ENCODE measurements at places on chromosomes 2 and 18.

- peak; percentile 70 for DNase-seq
These were observed 90.1 kb upstream of the TGFA start for GRCh38 chr2:70643715-70644114.

GRCh38 chr2:9681427-9681817 is 50.6 kb upstream of the YWHAQ start:
- DNase-seq = no peak

GRCh38 chr2:64765160-64765805 is 111.6 kb upstream of the SERTAD2 start:
- DNase-seq = no peak

DNA sequence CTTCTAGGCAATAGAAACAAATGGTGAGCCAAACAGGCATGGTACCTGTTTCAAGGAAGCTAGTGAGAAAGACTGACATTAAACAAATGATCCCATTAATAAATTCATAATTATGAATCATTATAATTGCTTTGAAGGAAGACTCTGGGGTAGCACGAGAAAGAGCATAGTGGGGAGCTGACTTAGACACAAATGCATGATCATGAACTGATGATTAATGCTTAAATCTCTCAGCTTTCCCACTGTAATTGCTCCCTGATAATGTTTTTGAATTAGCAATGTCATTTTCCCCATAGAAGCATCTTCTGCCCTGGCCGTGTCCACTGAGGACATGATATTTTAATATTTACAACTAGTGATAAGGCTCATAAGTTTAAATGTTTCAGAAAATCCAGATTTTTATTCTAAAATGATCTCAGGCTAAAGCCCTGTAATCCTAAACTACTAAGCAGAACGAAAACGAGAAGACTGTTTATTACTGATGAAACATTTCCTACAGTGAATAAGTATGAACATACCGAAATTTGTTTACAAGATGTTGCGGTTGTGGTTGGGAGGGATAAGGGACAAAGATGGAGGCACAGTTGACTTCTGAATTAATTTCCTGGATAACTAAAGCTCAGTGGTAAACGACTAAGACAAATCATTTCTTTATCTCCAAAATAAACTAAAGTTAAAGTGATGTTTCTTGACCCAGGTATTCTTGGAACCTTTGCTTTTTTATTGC is 47.3 kb upstream of the TACR1 start:
- DNase-seq = no peak

DNA sequence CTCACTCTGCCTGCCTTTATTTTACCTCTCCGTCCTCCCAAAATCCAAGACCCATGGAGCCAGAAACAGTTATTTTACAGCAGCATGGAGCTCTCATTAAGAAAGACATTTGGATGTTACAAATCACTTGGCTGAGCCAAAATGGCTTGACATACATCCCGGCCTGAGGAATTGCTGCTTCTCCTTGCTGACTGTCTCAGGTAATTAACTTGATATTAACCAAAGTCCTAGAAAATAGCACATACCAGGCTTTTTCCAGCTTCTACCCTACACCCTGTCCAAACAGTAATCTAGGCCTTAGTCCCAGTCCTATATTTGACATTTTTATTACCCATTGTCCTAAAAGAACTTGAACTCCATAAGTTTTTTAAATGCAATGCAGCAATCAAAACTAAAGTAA is 205.0 kb downstream of the TMX3 start:
- DNase-seq = no peak

- peak; percentile 98 for DNase-seq
These were observed 32.1 kb downstream of the ASAP2 start for GRCh38 chr2:9238591-9239326.

- DNase-seq = no peak
These were observed 19.5 kb upstream of the POMC start for GRCh38 chr2:25187729-25188350.

GRCh38 chr2:128304715-128305554 is 13.7 kb downstream of the HS6ST1 start:
- peak; percentile 71 for DNase-seq

- DNase-seq = no peak
These were observed 117.9 kb downstream of the ARHGAP15 start for GRCh38 chr2:143246815-143247744.

GRCh38 chr2:81672516-81672915 is 1368.0 kb upstream of the LRRTM1 start:
- no peak for DNase-seq

DNA sequence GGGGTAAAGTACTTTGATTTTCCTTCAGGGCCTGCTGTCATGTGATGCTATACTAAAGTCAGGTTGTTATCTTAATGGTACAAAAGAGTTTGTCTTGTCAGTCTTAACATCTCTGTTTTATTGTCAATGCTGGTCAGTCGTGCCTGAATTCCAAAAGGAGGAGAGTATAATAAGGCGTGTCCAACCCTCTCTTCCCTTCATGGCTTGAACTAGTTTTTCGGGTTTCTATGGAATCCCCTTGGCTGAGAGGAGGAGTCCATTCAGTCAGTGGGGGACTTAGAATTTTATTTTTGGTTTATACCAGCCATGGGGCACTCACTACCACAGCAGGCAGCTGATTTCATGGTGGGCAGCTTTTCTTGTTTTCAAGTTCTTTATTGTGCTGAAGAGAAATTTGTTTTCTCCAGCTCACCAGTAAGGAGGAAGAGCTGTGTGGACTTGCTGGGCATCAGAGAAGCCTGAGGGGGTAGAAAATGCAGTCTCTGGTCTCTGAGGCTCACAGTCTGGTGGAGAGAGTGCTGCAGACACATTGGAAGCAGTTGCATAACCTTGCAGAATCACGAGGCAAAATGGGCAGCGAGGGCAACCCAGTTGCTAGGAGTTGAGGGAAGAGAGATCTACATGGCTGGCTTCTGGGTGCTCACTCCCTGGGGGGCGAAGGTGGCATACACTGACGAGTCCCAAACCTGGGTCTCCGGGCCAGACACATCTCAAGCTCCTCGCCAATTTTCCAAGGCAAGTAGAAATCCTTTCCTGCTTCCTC is 193.1 kb downstream of the ZBTB7C start:
- no peak for DNase-seq

- peak; percentile 43 for DNase-seq
These were observed 36.2 kb downstream of the ASB1 start for GRCh38 chr2:238462782-238463396.

DNA sequence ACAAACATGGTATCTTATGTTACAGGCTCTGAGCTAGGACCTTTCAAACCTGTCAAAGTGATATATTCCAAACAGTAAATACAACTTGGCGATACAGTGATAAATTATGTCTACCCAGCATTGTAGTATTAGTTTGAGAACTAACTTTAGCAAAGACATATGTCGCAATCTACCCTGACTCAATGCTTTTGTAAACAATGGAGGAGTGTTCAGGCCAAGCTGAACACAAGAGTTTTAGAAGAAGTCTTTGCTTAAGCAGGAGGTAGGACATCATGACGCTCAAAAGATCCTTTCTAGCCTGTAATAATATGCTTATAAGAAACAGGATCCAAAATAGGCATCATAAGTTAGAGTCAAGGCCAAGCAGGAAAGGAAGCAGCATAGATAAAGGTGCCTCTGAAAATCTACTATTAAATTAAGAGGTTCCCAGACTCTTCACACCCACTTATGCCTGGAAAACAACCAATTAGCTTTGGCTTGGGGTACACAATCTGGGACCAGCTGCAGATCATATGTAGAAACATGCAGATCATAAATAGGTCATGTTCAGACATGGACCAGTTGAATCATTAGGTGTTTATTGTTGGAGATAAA is 132.5 kb downstream of the CSRNP3 start:
- DNase-seq = no peak

- DNase-seq = no peak
These were observed 279.9 kb upstream of the CELF4 start for GRCh38 chr18:37845498-37845897.

GRCh38 chr2:168457190-168457895 is 1.3 kb downstream of the CERS6 start:
- DNase-seq = no peak

DNA sequence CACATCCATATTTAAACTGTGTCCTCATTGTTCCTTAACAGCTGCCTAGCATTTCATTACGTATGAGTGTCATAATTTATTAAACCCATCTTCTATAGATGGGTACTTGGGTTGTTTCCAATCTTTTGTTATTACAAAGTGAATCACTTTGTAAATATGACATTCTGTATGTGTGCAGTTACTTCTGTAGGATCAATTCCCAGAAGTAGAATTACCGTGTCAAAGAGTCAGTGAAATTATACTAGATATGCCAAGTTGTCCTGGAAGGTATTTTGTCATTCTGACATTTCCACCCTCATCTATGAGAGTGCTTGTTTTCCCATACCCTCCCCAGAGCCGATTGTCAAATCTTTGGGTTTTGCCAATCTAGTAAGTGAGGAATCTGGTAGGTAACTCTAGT is 194.5 kb upstream of the APCDD1 start:
- no peak for DNase-seq

- DNase-seq = no peak
These were observed 14.0 kb upstream of the BCL2L11 start for GRCh38 chr2:111106706-111107105.

- DNase-seq = no peak
These were observed 62.5 kb downstream of the SERTAD2 start for GRCh38 chr2:64591188-64591587.

DNA sequence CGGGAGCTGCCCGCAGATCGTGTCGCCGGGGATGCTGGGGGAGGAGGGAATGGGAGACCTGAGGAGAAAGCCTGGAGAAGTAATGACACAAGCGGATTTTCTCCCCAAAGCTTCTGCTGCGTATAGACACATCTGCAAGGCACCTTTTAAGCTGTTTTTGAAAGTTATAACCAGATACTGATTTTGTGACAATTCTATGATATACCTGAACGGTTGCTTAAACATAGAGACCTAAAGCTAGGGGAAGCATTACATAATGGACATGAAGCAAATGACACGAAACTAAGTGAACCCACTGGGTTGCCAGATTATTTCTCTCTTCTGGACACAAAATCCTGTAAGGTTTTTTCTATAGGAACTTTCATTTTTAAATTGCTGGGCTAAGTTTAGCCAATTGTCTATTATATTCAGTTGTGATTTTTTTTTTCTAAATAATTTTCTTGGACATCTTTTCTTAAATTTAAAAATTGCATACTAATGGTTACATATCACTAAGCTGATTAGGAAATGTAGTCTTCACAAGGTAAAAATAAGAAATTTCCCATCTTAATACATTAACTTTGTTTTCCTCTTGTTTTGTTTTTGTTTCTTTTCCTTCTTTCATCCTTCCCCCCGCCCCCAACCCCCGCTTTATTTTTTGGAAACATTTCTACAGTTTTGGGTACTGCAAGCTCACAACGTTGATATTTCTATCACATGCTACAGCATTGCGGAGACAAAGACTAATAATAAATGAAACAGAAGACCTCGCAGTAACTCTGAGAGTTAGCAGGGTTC is 1.3 kb downstream of the OSBPL6 start:
- DNase-seq = peak; percentile 32

- DNase-seq = no peak
These were observed 81.0 kb upstream of the KIDINS220 start for GRCh38 chr2:8918412-8918811.

DNA sequence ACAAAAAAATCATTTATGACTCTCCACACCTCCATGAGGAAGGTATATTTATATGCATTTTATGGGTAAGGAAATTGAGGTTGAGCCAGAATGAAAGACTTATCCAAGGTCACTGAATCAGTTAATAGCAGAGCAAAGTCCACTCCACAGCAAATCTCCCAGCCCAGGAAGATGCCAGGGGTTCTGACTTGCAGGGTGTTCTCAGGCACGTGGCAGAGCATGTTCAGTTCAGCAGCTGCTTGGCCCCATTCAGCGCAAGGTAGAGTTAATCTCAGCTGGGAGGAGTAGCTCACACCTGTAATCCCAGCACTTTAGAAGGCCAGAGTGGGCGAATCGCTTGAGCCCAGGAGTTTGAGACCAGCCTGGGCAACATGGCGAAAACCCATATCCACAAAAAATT is 17.8 kb upstream of the DGKD start:
- no peak for DNase-seq

DNA sequence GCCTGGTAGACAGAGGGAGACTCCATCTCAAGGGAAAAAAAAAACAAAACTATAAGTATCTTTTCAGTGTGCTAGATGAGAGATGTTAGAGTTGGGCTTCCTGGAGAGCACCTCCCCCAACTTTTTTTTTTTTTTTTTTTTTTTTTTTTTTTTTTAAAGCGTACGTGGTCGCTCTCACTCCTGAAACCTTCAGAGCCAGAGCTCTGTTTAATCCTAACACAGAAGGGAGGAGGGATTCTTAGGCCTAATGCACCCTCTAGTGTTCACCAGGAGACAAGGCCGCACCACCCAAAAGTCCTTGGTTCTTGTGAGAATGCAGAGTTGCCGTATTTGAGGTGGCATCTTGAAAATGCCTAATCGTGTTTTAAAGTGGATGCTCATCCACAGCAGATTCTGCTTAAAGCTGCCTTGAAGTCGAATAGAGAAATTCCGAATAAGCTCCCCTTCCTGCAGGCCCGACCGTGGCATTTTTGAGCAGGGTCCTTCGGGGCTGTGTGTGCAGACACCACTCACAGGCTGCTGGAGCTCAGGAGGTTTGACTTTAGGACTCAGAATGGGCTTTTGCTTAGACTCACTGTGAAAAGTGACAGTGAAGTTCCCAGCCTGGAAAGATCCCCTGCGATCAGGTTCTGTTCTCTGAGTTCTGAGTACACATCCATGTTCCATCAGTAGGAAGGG is 252.6 kb downstream of the AGAP1 start:
- DNase-seq = peak; percentile 89

GRCh38 chr2:118974103-118974993 is 32.4 kb downstream of the MARCO start:
- no peak for DNase-seq

DNA sequence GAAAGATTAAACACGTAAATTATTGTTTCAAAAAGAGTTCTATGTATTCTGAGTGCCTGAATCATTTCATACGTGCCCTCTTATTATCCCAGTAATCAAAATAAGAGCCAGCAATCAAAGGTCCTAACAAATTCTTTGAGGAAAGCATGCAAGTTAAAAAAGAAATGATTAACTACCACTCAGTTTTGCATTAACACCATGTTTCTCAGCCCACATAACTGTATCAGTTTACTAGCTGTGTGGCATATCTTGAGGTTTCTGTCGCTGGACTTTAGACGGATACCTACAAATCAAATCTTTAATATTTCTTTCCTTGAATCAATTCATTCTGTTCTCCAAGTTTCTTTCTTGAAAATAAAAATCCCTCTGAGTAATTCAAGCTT is 668.9 kb upstream of the CHAC2 start:
- DNase-seq = no peak

DNA sequence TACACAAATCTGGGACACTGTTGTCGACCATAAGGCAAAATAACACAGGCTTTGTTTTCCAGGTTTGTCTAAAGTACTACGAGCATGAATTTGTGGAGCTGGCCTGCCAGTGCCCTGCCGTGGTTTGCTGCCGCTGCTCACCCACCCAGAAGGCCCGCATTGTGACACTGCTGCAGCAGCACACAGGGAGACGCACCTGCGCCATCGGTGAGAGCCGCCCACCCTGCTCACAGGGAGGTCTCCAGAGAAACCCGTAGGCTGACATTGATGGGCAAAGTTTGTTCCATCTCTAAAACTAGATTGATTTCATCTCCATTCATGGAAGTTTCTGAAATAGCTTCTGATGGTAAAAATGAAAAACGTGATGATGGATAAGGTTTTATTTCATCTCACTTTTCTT is 50.4 kb upstream of the NFATC1 start:
- no peak for DNase-seq

All from NCI-H1694 treated with DMSO at 0.1 percent for 48 hours (cell line).